Stromal cell of bone marrow (primary cell): ENCODE measurements at places on chromosomes 5 and 9.
A peak's percentile ranks its signal among the peaks of the same experiment; 100 is the strongest.

DNA sequence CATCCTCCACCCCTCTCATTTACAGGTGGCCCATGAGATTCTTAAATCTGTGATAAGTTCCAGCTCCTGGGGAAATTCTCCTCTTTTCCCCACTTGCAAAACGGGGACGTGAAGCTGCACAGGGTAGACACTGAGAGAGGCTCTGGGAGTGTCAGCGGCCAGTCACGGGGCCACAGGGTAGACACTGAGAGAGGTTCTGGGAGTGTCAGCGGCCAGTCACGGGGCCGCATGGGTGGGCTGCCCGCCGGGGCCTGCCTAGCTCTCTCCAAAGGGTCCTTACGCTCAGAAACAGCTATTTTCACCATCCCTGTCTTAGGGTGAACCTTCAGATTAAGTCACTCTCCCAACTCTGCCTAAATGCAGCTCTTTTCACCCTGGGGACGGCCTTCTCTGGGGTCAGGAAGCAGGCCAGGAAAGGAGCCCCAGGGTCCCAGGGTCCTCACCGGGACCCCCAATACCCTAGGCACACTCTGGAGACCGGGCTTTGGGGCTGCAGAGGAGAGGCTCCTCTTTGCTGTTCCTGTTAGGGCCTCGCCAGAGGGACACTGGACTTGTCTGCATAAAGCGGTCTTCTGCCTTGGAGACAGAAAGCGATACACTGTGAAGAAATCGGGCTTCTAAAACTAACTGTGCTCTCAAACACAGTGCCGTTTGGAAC, 1.5 kb downstream of the FAM78A start:
- DNase-seq, result no peak

GRCh38 chr5:172770675-172771438, at the start of gene DUSP1:
TSS of gene DUSP1 (minus strand) at chr5:172771195. CDS start at chr5:172770952, 243 bp downstream.
- peak; percentile 95 for DNase-seq

GRCh38 chr9:18720691-18721090, 246.7 kb downstream of the ADAMTSL1 start:
- DNase-seq, result peak; percentile 83

DNA sequence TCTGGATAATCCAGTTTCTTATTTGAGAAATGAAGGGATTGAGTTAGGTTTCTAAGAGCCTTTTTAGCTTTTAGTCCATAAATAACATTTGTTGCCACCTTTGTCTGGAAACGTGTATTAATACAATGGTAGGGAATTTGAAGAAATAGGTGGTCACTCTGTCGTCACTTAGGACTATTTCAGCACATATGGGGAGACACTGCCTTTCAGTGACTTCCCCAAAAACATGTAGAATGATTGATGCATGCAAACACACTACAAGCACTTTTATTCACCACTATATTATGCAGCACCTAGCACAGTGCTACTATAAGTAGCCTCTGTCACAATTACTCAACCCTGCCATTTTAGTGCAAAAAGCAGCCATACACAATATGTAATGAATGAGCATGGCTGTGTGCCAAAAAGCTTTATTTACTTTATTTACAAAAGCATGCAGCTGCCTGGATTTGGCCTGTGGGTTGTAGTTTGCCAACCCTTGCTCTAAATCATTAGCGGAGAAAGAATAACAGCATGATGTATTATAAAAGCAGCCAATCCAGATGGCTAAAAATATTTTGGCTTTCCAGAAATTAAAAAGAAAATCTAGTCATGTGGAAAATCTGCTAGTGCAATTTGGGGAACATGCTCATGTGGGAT, 154.2 kb upstream of the HMHB1 start:
- no peak for DNase-seq

GRCh38 chr9:10168241-10168640, 444.6 kb downstream of the PTPRD start:
- DNase-seq, result no peak

- DNase-seq, result no peak
Measured at GRCh38 chr5:10403829-10404228, 37.9 kb upstream of the ROPN1L start.

GRCh38 chr9:69949396-69949795, 94.3 kb upstream of the MAMDC2 start:
- DNase-seq, result peak; percentile 19

GRCh38 chr5:1040571-1040970, 32.0 kb downstream of the NKD2 start:
- no peak for DNase-seq
